NCI-H1048 (cell line): ENCODE measurements at places on chromosomes 16 and 17.
A peak's percentile ranks its signal among the peaks of the same experiment; 100 is the strongest.

DNA sequence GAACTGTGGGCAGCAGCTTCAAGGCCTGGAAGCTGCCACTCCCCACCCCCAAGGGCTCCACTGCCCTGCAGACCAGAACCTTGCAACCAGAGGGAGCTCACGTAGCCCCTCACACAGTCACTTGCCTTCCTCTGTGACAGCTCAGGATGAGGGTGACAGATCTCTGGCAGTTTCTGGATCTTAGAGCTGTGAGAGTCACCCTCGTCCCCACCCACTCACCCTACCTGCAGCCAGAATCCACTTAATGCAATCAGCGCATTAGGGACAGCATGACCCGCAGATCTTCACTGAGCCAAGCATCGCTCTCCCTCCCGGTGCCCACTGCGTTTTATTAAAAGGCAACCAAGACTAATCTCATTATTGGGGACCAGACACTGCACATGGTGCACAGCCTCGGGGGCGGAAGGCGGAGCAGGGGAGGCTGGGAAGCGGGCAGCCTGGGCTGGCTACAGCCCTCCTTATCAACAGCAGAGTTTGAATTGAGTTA, 3.5 kb downstream of the CYB561 start:
- no peak for DNase-seq

GRCh38 chr16:13148294-13148693, 246.9 kb downstream of the SHISA9 start:
- DNase-seq, result no peak

- DNase-seq, result no peak
Measured at GRCh38 chr17:29573558-29573869, 5.0 kb downstream of the TP53I13 start.

GRCh38 chr16:78619811-78620210, 520.4 kb downstream of the WWOX start:
- no peak for DNase-seq

DNA sequence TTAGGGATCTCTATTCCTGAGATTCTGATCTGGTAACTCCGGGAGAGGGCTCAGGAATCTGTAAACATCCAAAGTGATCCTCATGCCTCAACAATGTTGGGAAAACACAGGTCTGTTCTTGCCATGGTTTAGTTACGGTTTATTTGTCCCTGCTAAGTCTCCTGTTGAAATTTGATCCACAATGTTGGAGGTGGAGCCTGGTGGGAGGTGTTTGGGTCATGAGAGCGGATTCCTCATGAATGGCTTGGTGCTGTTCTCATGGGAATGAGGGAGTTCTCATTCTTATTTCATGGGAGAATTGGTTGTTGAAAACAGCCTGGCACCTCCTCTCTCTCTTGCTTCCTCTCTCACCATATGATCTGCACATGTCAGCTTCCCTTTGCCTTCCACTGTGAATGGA, 608.6 kb upstream of the GOT2 start:
- no peak for DNase-seq

DNA sequence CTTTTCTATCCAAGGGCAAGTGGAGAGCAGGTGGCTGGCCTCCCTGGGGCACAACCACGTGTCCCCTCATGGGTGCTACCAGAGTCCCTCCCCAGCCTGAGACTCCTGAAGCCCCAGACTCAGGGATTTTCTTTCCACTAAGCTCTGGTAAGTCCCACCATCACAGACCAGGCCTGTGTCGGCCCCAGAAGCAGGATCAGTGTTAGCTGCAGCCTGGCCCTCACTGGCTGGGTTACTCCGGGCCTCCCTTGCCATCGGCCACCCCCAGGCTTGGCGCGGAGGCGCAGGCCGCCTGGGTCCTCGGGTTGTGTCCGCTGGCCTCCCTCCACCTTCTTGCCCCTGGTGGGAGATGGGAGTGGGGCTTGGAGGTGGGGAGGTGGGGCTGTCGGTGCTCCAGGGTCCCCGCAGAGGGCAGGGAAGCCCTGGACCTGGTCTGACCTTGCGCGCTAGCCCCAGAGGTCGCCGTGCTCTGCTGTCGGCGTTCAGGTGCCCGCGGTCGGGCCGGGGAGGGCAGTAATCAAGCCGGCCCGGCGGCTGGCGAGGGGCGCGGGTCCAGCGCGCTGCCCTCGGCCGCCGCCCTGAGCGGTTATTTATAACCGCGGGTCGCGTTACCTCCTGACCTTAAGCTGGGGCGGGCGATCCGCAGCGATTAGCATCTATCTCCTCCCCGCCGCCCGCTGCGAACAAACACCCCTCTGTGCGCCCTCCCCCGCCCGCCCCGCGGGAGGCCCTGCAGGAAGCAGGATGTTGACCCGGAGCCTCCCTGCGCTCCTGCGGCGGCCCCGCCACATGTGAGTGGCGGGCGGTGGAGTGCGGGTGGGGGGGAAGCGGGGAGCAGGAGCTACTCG, 78.1 kb upstream of the TOB1 start:
- no peak for DNase-seq

GRCh38 chr16:28845293-28845692, 855 bp downstream of the TUFM start:
- DNase-seq, result peak; percentile 6

GRCh38 chr17:36856903-36857381, 80.3 kb upstream of the LHX1 start:
- no peak for DNase-seq

DNA sequence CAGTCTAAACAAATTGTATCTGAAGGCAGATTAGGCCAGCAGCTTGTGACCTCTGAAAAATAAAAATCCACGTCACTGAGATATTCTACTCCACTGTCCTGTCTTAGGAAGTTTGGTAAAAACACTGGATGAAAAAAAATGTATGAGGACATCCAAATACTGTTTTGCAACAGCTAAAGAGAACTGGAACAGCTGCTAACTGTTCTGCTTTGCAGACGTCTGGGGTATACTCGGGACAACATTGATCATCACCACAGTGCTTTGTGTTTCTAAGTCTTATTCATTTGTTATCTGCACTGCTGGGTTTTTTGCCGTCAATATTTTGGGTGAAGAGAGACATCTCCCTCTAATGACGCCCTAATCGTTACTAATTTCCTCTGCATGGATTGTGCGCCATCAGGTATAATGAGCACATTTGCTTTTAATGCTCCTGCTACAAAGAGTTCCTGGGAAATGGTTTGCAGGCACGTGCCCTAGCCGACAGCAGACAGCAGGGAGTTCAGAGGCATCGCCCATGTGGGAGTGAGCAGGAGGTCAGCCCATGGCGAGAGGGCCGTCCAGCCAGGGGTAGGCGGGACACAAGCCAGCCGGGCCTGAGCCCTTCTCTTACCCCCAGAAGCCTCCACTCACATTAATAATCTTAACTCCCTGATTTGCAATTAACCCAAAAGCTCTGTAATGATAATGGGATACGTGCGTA, 87.0 kb downstream of the CBLN1 start:
- no peak for DNase-seq

DNA sequence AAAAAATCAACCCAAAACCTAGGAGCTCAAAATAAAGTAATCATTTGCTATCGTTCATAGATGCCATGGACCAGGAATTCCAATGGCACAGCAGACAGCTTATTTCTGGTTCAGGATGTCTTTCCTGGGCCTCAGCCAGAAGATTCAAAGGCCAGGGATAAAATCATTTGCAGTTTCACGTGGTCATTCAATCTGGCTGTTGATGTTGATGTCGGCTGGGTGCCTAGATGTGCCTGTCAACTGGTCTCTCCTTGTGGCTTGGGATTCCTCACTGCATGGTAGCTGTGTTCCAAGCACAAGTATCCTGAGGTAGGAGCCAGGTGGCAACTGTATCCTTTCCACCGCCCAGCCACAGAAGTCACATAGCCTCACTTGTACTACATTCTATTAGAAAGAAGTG, 10.7 kb upstream of the EPX start:
- DNase-seq, result no peak

DNA sequence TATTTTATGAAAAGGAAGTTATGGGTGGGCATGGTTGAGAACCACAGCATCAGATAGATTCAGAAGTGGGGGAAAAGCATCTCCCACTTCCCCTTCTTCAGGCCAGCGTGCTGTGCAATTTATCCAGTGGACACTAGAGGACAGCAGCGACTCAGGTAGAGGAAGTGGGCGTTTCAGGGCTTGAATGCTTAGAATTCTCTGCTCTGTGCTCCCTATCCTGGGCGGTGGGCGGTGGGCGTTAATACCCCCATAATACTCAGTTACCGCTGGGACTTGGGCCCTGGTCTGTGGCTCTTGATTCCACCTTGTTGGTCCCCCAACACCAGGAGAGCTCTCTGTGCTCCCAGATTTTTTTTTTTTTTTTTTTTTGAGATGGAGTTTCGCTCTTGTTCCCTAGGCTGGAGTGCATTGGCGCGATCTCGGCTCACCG, 3.7 kb upstream of the LYZL6 start:
- no peak for DNase-seq
